Epithelial cell of esophagus (primary cell): ENCODE measurements at places on chromosomes 2 and 18.
A peak's percentile ranks its signal among the peaks of the same experiment; 100 is the strongest.

DNA sequence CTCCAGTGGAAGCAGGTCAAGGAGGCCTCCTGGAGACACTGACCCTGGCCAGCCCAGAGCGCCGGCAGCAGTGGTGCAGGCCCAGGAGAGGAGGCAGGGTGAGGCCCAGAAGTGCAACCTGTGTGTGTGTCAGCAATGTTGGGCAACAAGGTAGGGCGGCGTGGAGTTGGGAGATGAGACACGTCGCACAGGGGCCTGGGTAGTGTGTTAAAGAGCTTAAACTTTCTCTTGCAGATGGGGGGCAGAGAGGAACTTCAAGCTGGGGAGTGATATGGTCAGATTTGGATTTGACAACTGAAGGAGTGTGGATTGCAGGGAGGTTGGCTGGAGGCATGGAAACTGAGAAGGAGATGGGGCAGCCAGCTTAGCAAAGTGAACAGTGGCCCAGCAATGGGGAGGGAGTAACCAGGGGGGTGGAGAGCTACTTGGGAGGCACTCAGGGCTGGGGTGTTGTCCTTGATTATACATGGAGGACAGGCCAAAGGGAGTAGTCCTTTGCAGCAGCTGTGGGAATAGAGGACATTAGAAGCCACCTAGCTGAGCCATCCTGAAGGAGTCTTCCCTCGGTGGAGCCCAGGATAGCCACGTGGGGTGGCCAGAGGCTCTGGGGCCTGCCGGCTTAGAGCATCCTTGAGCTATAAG, 278.6 kb upstream of the HS6ST1 start:
- DNase-seq: no peak

DNA sequence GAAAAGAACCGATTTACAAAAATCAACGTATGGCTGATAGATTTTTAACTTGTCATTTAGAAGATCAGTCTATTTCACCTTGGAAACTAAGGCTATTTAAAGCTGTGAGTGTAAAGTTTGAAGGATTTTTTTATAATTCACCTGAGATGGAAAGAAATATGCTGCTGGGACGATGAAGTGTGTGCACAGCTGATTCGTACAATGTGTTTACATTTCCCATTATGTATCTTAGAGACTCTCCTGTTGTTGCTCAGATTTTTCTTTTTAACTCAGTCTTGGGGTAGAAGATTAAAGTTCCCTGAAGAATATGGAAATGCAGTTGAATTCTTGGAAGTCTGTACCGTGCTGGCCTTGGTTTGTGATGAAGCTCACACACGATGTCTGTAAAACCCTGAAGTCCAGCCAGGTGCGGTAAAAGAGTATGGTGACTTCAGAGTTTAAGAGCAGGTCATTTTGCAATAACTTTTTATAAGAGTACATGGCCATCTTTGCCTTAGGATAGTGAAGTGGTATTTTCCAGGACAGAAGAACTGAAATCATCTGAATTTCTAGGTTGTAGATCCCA, 250.1 kb downstream of the PRKCE start:
- no peak for DNase-seq

DNA sequence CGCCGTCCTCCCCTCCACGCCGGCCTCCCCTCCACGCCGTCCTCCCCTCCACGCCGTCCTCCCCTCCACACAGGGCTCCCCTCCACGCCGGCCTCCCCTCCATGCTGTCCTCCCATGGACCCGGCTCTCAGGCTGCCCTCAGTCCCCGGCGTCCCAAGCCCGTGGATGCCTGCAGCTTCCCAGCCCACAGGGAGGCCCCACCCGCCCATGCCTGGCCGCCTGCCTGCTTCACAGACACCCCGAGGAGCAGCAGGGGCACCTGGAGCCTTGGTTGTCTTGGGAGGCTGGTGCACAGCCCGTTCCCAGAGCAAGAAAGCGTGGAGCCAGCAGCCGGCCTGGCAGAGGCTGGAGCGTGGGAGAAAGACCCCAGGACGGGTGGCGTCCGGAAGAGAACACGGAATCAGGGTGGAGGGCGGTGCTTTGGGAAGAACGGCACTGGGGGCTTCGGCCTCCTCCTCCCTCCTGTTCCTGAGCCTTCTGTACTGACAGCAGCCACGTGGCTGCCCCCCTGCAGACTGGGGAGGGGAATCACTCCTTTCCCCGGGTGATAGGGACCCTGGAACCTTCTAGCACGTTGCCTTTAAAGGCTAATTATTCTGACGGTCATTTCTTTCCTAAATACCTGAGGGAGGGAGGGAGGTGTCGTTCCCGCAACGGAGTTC, 26.2 kb upstream of the KCNG2 start:
- no peak for DNase-seq

DNA sequence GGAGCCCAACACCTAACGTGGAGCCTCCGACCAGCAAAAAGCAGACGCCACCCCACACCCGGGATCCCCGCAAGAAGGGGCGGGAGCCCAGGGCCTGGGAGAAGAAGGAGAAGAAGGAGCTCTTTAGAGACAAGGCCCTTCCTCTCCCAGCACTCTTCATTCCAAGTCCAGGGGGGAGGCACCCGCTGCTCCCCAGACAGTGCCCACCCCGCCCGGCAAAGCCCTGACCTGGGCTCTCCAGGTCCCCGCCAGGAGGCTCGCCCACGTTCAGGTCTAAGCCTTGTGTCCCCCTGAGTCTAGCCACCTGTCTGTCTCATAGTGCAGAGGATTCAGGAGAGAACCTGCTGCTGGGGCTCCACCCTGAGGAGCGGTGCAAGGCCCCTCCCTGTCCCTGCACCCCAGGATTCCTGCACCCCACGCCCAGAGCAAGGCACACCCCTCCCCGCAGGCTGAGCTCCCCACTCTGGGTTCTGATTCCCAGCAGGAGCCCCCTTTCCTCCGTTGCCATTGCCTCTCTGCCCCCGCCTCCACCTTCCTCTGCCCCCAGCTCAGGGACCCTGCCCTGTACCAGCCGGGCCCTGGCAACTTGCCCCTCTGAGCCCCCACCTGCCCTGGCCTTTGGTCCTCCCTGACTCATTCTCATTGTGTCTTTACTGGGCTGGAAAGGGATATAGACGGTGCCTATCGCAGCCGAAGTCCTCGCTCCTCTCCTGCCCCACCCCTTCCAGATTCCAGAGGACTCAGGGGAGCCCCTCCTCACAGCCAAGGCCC, 33.5 kb upstream of the GPC1 start:
- no peak for DNase-seq

DNA sequence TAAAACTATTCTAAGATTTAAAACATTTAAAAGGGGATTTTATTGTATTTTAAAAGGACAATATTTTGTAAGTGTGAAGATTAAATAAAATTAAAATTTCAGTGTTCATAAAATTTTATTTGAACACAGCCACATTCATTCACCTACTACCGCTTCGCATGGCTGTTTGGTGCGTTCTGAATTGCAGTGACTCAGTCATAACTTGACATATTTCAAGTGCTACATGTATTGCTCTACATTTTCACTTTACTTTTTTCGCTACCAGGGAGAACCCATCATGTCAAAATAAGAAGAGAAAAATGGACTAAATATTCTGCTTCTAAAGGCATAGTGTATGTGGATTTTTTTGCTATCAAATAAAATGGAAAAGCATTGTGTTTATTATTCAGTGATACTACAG, 8.7 kb downstream of the PTH2R start:
- DNase-seq: no peak

- DNase-seq: no peak
Observed at GRCh38 chr2:184780944-184781343, 182.6 kb downstream of the ZNF804A start.

GRCh38 chr2:19355014-19355405, 3.4 kb downstream of the OSR1 start:
- no peak for DNase-seq

DNA sequence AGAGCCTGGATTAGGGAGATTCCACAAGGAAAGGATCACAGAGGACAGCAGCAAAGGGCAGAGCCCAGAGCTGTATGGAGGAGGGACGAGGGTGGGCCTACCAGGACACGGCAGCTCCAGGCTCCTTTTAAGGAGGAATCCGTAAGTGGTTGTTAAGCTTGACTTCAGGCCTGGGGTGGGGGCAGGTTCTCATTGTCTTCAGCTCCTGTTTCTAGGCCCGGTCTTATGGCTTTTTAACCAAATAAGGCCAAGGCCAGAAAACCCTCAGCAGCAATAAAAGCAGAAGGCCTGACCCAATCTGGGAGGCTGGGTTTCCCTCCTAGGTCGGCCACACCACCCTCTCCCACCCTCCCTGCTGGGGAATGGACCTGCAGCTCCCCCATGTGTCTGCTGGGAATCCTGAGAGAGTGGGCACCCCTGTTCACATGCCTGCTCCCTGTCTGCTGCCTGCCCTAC, 111.2 kb downstream of the PLB1 start:
- DNase-seq: no peak

GRCh38 chr2:144490017-144490416, 29.9 kb downstream of the ZEB2 start:
- DNase-seq: no peak

- DNase-seq: no peak
Observed at GRCh38 chr2:120543899-120544298, 191.8 kb upstream of the GLI2 start.

- DNase-seq: no peak
Observed at GRCh38 chr2:207427986-207428385, 101.8 kb upstream of the CREB1 start.

DNA sequence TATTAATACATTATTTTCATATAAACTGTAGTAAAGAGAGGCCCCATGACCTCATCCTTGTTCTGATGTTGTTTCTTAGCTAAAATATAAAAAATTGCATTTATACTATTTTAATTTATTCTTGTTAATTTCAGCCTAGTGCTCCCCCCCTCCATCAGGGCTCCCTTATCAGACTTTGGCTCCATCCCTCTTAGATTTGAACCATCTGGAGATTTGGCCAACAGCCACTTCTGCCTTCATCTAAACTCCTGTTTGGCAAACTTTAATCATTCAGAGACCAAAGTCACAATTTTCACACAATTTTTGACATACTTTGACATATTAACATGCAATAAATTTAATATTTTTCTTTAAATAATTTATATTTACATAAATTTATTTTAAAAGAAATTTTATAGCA, 569.3 kb downstream of the TDRD15 start:
- no peak for DNase-seq

DNA sequence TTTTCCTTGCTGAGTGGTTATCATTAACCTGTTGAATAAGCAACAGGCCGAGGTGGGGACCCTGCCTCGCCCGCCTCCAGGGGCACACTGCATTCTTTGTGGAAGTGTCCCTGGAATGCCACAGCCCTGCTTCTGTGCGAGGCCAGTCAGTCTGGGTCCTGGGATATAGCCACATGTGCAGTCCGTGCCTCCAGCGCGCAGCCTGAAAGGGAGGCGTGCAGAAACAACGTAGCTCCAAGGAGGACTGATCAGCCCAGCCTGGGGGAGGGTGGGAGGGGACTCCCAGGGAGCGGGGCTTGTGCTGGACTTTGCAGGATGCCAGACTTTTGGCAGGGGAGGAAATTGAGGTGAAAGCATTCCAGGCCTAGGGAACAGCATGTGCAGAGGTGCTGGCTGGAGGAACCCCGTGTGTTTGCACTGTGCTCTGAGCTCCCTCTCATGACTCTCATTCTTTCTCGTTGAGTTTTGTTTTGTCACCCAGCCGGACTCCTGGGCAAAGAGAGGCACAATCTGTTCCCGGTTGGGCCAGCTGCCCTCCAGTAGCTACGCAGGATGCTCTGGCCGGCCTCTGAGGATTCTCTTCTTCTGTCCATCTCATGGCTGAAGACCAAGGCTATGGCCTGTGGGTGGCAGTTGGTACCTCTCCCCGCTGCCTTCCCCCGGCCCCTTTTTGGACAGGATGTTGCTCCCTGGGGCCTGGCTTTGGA, 39.7 kb downstream of the HPCAL1 start:
- no peak for DNase-seq

DNA sequence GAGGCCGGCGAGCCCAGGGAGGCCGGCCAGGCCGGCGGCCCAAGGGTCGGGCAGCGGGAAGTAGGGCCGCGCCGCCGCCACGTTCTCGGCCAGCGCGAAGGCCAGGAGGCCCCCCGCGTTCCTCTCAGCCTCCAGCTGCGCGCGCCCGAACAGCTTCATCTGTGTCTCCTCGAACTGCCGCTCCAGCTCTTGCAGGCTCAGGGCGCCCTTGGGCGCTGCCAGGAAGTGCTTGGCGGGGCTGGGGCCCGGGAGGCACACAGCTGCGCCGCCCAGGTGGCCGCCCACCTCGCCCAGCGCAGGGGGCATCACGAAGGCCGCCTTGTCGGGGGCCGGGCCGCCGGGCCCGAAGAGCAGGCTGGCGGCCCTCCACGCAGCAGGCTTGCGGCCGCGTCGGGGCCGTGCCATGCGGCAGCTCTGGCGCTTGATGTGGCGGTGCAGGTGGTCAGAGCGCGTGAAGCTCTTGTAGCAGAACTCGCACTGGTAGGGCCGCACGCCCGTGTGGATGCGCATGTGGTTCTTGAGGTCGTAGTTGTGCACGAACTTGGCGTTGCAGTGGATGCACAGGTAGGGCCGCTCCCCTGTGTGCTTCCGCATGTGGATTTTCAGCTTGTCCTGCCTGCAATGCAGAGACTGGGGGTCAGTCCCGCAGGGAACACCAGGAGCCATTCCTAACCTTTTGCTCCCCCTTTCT, 99.0 kb upstream of the SMAD2 start:
- no peak for DNase-seq

DNA sequence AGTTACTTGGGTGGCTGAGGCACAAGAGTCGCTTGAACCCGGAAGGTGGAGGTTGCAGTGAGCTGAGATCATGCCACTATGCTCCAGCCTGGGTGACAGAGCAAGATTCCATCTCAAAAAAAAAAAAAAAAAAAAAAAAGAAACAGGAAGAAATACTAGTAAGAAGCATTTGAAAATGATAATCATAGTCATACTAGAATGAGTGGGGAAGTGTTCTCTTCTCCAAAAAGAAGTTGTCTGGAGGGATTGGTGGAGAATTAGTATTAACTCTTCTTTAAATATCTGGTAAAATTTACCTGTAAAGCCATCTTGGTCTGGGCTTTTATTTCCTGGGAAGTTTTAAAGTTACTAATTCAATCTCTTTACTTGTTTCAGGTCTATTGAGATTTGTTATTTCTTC, 131.8 kb downstream of the FAM210A start:
- no peak for DNase-seq

GRCh38 chr2:217996361-217996760, 6.4 kb downstream of the TNS1 start:
- peak; percentile 65 for DNase-seq

- DNase-seq: peak; percentile 73
Observed at GRCh38 chr2:167509586-167509985, 621.3 kb downstream of the XIRP2 start.

- DNase-seq: no peak
Observed at GRCh38 chr2:203469546-203469945, 65.6 kb downstream of the RAPH1 start.

GRCh38 chr2:98833172-98833916, 102.4 kb upstream of the MGAT4A start:
- no peak for DNase-seq

GRCh38 chr2:164562666-164563065, 58.6 kb downstream of the GRB14 start:
- no peak for DNase-seq

- DNase-seq: peak; percentile 59
Observed at GRCh38 chr2:204846471-204846870, 301.2 kb downstream of the PARD3B start.

GRCh38 chr2:233418761-233419546, 64.7 kb downstream of the DGKD start:
- DNase-seq: peak; percentile 40

GRCh38 chr18:14097761-14098160, 34.5 kb downstream of the ZNF519 start:
- no peak for DNase-seq

GRCh38 chr18:23539911-23540525, 36.7 kb downstream of the RMC1 start:
- no peak for DNase-seq

GRCh38 chr2:237205561-237205971, 119.9 kb downstream of the COPS8 start:
- no peak for DNase-seq

GRCh38 chr18:57312346-57313144, 39.8 kb upstream of the ST8SIA3 start:
- no peak for DNase-seq
